NCI-H187 treated with DMSO at 0.1 percent for 48 hours (cell line): ENCODE measurements at places on chromosomes 5 and 9.

- DNase-seq, result no peak
These were observed 33.8 kb downstream of the RCL1 start for GRCh38 chr9:4826417-4827166.

- DNase-seq, result no peak
These were observed 1.8 kb upstream of the WNT8A start for GRCh38 chr5:138082033-138082432.

- DNase-seq, result no peak
These were observed 237.9 kb downstream of the TAF11L14 start for GRCh38 chr5:17872204-17872603.

GRCh38 chr9:84296146-84296843, 44.3 kb downstream of the SLC28A3 start:
- no peak for DNase-seq

DNA sequence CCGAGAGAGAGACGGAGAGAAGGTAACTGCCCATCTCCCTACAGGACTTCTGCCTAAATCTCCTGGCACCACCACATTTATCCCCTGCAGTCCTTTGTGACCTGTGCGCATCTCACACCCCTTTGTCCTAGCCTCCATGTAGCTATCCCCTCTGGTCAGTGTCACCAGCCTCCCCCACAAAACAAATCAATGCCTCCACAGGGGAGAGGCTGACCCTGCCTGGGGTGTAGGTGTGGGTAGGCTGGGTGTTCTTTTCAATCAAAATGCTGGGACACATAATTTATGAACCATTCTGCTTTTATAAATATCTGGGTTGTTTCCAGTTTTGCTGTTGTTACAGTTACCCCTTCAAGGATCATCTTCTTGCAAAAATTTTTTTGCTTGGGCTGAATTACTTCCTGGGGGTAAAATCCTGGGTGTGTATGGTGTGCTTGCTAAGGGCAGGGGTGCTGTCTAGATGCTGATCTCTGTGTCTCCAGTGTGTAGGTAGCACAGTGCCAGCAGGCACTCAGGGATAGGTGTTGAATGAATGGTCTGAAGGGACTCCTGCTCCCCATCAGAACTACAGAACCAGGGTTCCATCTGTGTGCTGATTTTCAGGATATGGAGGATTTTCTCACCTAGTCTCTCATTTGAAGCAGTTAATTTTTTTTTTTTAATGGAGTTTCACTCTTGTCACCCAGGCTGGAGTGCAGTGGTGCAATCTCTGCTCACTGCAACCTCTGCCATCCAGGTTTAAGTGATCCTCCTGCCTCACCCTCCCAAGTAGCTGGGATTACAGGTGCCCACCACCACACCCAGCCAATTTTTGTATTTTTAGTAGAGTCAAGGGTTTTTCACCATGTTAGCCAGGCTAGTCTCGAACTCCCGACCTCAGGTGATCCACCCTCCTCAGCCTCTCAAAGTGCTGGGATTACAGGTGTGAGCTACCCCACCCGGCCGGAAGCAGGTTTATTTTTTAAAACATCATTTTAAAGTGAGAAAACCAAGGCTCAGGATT, at the start of gene GARIN3:
GARIN3 (minus strand) TSS at position 51 of the 1,000 bp plus-strand sequence. CDS start 96 bp downstream, outside the sequence.
- DNase-seq, result no peak

DNA sequence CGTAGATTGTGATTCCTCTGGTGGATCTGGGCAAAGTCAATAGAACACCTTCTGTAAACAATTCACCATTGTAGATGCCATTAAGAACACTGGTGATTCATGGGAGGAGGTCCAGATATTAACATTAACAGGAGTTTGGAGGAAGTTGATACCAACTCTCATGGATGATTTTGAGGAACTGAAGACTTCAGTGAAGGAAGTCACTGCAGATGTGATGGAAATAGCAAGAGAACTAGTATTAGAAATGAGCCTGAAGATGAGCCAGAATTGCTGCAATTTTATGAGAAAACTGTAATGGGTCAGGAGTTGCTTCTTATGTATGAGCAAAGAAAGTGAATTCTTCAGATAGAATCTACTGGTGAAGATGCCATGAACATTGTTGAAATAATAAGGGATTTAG, 26.9 kb downstream of the TCERG1 start:
- no peak for DNase-seq

DNA sequence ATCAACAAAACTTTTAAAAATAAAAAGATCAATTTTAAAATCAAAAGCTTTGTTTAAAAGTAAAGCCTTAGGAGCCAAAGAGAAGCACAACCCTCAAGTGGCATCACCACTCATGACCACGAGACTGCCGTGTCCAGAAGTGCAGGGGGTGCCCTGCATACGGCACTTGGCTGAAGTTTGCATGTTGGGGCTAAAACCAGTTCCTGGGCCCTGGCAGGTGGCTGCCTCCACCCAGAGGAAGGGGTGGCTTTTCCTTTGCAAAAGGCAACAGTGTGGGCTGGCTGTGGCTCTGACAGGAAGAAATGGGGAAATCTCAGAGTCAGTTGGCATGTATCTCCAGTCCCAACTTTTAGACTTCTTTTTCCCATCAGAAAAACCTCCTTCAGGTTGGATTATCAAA, 15.3 kb downstream of the TRMO start:
- no peak for DNase-seq

DNA sequence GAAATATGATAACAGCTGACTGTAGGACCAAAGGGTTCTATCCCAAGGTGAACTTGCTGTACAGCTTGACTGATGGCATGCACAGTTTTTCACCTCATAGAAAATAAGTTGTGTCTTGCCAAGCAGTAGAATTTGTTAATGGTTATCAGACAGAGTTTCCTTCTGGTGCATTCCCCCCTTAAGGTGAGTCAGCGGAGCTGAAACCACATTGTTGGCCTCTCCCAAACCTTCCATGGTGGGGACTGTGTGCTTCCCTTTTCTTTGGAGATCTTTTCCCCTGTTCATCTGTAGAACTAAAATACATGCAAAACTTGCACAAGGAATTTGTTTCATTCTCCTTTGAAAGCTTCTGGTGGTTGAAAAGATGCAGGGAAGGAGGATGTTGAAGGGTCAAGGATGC, 179.8 kb downstream of the FGF1 start:
- DNase-seq, result no peak

- no peak for DNase-seq
These were observed 323.7 kb downstream of the ADAMTS6 start for GRCh38 chr5:65157906-65158603.

GRCh38 chr5:130166839-130167490, 262.7 kb downstream of the CHSY3 start:
- DNase-seq, result no peak

DNA sequence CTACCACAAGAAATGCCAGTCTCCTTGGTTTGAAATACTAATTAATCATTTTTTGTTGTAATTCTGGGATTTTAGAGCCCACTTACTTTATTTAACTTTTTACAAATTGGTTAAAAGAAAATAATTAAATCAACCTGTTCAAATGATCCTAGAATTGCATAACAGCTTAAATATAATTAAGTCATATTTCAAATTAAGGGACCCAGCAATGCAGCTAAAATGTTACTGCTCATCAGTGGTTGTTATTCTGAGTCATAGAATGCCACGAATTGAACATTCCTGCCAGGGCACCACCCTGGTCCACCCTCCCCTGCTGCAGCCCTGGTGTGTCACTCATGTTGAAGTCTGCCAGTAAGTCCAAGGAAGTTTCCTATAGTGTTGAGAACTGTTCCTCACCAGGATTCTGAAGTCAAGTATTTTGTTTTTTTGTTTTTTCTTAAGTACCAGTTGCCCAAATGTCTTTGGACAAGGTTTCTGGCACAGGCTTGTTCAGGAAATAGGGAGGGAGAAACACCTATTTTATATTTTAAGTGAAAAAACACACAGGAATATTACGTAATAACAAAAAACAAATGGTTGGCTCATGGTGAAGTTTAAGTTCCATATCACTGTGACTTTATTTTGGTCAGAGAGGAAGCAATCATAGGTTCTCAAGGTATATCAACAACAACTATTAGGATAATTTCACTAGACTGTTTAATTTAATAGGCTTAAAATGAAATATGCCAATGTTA, 4.3 kb upstream of the ITGA1 start:
- DNase-seq, result no peak

GRCh38 chr5:57505272-57506200, 22.9 kb upstream of the ACTBL2 start:
- DNase-seq, result no peak

DNA sequence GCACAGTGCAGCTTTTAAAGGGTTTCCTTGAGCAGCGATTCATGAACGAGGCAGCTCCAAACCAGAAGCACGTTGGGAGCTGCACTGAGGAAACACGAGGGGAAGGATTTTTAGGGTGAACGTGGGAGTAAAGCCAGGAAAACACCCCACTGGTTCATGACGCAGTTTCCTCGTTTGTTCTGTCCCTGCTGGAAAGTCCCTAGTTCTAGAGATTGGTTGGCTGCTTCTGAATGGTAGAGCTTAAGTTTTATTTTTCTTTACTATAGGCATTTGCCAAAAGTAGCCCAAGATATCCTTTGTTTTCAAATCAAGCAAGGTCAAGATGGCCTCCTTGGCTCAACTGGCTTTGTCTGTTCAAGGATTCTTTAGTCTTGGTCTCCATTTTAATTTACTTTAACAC, 116.5 kb upstream of the CACNA1B start:
- no peak for DNase-seq

GRCh38 chr9:134486143-134486591, 155.4 kb upstream of the COL5A1 start:
- DNase-seq, result no peak
